ENCODE measurements at places on chromosomes 2 and 18.

DNA sequence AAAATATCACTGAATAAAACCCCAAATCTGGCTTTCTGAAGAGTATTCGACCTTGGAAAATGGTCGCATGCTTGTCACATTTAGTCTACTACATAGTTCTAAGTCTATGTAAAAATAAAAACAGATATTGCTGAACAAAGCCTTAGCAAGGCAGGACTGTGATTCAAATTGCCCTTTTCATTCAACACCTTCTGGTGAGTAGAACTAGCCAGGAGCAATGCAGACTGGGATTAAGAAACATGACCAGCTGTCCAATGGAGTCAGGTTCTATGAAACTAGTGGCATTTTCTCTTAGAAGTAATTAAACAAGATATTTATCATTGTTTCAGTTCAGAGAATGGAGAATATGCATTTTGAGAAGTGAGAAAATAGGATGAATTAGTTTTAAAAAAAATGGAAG is 1260.5 kb upstream of the ACVR2A start:
- DNase-seq = no peak

GRCh38 chr2:236172255-236173035 is 4.3 kb upstream of the GBX2 start:
- DNase-seq = no peak

GRCh38 chr18:24189007-24189528 is 50.2 kb downstream of the CABYR start:
- no peak for DNase-seq

- no peak for DNase-seq
These were observed 533.4 kb downstream of the ERBB4 start for GRCh38 chr2:212005085-212005671.

GRCh38 chr18:37534627-37535026 is 31.0 kb downstream of the CELF4 start:
- DNase-seq = no peak

DNA sequence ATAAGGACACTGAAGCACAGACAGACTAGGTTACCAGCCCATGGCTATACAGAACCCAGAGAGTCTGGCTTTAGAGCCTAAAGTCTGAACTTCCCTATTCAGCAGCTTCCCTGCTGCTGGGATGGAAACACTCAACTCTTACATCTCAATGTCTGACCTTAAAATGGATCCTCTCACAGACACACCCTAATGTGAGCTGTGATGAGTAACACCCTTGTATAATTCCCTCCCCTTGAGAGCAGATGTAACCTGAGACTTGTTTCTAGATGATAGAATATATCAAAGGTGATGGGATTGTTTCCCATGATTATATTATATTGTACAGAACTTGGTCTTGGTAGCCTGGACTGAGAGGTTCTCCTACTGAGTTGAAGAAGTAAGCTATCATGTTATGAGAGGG is 577.1 kb upstream of the KLHL29 start:
- no peak for DNase-seq

DNA sequence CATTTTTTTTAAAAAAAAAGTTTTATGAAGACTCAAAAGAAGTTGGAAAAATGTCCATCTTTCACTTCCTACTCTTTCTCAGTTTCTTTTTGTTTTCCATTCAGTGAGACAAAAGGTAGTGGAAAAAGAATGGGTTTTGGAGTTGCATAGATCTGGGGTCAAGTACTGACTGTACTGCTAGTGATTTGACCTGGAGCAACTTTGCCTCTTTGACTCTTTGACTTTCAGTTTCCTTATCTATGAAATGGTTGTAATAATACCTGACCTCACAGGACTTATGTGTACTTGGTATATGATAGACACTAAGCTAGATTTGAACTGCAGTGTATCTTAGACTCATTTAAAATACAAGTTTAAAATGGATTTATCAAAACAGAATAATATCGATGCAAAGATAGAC is 3.5 kb upstream of the KCNE4 start:
- no peak for DNase-seq

DNA sequence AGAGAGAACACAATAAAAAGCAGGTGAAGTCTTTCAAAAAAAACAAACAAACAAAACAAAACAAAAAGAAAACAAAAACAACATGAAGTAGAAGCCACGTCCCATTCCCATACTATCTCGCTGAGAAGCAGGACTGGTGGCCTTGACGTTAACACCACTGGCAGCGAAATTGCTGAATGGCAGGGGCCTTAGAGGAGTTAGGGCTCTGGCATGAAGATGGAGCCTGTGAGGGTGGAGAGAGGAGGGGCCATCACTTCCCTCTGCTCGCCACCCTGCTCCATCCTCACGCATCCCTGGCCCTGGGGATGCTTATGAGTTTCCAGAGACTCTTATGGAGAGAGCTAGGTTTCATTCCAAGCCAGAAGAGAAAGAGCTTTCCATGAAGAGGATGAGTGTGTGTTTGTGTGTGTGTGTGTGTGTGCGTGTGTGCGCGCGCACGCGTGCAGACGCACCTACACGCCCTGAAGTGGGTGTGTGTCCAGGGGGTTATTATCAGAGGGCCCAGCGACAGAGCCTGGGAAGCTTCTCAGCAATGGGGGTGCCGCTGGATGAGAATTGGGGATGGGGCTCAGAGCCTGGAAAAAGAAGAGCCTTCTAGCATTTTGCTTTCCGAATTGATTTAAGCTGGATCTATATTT is 20.4 kb upstream of the IMPA2 start:
- DNase-seq = no peak

DNA sequence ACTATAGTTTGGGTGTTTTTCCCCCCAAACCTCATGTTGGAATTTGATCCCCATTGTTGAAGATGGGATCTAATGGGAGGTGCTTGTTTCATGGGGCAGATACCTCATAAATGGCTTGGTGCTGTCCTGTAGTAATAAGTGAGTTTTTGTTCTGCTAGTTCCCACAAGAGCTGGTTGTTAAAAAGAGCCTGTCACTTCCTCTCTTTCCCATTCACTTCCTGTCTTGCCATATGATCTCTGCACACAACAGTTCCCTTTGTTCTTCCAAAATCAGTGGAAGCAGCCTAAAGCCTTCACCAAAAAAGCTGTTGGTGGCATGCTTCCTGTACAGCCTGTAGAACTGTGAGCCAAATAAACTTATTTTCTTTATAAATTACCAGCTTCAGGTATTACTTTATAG is 768.2 kb upstream of the VRK2 start:
- DNase-seq = no peak

DNA sequence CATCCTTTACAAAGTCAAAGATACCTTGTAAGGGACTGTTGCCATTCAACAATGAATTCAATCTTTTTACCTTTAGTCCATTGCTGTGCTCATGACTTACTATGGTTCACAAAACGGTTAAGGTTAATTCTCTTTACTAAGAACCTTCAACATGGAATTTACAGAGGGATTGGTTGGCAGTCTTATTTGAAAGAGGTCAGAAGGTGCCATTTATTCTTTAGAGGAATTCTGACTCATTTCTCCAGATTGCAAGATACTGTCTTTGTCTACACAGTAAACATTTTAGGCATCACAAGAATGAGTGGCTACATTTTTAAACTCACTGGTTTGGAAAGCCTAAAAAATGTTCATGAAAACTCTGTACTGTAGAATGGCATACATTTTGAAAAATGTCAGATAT is 17.4 kb downstream of the KCNH7 start:
- DNase-seq = no peak

GRCh38 chr2:78601113-78601512 is 424.4 kb upstream of the REG3G start:
- no peak for DNase-seq

DNA sequence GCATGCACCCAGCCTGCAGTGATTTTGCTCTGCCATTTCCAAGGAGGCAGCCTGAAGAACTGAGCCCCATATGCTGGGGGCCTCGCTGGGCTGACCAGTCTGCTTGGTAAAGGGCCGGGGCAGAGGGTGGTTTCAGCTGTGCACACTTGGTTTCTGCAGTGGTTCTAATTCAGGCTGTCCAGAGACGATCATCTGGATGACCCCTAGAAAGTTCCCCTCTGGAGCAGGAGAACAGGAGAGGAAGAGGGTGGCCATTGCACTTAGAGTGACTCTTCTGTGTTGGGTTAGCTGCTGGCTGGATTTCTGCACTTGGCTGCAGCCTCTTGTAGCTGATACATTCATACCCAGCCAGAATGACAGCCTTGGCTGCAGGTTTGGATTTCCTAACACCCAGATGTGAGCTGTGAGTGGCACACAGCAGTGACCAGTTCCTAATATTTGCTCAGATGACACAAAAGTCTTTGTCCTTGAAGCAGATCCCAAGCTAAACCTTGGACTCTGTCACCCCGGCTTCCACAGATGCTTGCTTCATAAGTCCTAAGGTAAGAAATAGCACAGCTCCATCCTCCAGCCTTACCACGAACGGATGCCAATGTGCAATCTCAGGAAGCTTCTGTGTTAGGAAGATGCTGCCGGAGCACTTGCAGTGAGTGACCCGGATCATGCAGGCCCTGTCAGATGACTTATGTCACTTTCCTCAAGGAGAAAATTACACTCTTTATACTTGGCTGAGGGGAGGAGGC is 105.6 kb downstream of the HNRNPLL start:
- no peak for DNase-seq

DNA sequence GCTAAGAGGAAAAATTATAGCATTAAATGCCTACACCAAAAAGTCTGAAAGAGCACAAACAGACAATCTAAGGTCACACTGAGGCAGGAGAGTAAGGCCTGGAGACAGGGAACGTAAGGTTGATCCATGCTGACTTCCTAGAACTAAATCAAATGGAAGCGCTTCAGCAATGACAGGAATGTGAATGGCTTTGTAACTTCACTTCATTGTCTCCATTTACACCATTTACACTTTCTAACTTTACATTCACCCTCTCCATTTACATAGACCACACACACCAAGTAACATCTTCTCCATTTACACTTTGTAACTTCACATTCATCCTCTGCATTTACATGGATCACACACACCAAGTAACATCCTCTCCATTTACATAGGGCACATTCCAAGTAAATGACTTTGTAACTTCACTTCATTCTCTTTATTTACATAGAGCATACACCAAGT is 103.1 kb upstream of the SPATS2L start:
- DNase-seq = no peak

DNA sequence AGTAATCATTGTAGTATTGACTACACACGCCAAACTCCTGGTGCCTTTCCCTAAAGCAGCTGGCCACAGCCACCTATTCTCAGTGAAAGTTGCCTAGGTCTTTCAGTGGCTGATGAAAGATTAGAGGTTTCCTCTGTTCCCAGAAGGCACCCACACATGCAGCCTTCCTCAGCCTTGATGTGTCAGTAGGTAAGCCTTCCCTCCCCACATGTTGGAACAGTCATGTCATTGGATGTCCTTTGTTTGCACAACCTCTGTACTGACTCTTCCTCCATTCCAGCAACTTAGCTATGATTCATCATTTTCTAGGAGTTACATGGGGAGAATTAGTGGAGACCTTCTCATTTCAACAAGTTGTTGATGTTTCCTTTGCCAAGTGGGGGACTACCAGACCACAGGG is 630.8 kb upstream of the SLC39A10 start:
- DNase-seq = no peak

- no peak for DNase-seq
These were observed 88.4 kb downstream of the ICOS start for GRCh38 chr2:204024906-204025475.

DNA sequence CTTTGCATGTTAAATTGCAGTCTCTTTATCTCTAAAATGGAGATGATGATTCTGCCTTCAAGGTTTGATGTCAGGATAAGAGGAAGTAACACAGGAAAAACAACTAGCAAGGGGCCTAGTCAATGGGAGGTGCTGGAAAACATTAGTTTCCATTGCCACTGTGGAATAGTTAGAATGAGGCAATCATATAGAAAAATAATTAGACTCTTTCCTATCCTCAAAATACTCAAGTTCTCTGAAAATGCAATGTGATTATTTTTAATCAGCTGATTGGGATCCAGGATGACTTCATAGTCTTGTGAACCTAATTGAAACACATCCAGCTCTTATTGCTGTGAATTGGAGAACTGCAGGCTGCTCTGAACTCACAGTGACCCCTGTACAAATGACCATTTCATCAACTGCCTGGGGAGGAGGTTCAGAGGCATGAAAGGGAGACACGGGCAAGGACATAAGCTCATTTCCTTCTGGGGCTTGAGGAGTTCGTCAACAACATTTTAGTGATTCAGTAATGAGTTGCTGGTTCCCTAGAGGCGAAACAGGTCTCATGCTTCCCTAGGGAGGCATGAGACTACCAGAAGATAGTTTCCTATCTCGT is 422.5 kb downstream of the LPIN1 start:
- DNase-seq = no peak

DNA sequence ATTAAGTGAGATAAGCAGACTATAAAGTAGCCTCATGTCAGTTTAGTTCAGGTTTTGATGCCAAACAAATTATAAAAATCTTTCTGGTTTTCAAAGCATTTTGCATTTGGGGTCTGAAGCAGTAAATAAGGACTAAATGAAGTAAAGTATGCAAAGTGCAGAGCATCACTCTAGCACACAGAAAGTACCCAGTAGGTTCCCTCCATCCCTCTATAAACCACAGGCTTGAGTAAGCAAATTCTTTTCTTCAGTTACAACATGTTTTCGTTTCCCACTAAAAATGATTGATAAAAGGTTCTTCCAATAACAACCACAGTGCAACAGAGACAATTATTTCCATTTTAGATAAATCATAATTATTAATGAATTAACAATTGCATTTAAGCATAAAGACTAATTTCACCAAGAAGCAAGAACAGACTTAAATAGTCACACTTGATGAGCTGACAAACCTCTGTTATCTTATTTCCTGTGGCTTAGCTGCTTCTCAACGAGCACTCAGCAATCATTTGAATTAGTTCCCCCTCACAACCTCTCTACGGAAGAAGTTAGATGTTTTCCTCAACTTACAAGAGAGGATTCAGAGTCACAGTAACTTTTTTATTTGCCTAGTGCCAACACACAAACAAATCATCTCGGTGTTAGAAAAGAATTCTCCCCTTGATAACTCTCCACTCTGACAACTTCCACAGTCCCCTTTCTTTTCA is 249.8 kb downstream of the NBAS start:
- DNase-seq = no peak

DNA sequence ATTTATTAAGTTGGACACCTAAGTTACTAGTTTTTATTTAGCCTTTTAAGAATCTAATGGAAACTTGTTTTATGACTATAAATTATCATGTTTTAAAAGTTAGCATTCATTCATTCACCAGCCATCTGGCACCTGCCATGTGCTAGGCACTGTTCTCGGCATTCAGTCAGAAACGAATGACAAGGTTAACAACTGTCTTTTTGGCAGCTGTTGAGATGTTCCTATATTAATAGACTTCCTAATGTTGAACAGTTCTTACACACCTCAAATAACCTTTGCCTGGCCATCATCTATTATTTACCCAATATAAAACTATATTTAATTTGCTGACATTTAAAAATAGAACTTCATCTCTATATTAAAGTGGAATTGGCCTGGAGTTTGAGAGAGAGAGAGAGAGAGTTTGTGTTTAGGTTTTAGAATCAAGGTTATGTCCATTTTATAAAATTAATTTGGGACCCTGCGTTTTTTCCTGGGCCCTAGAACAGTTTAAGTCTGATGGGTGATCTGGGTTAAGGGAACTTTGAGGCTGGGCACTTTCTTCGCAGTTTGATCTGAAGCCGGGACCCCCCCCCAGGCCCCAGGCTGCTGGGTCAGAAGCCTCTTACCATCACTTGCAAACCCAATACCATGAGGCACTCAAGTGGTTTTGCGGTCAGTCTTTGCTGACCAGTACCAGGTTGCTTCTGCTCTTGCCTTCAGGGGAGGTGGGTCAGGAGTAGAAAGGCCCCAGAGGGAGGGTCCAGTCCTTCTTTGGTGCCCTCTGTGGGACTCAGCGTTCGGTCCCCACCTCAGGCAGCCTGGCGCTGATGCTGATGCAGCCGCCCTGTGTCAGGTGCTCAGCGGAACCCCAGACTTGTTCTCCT is 48.3 kb upstream of the ASB1 start:
- no peak for DNase-seq

- no peak for DNase-seq
These were observed 105.0 kb upstream of the DNAJC10 start for GRCh38 chr2:182611009-182611408.

GRCh38 chr2:177983183-177983788 is 89.3 kb downstream of the PDE11A start:
- DNase-seq = no peak
